ENCODE measurements at places on chromosomes 16 and 17.

- no peak for DNase-seq
Measured at GRCh38 chr16:79071424-79071823, 529.1 kb downstream of the MAF start.

- no peak for DNase-seq
Measured at GRCh38 chr16:56048425-56049105, 142.7 kb upstream of the GNAO1 start.

DNA sequence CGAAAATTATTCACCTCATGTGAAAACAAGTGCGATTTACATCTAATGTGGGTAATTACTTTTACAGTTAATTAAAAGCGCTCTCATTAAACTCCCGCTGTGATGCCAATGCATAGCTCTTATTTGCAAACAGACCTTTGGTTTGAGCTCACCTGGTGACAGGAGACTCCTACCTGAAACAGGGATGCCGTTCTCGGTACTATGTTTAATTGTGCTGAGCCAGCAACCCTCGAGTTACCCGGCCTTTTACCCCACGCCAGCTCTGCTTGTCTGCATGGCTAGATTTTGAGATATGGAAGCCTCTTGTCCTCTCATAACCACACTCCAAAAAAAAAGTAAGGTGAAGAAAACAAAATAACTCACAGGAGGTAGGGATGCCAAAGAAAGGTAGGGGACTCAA, 690.4 kb upstream of the RBFOX1 start:
- no peak for DNase-seq

DNA sequence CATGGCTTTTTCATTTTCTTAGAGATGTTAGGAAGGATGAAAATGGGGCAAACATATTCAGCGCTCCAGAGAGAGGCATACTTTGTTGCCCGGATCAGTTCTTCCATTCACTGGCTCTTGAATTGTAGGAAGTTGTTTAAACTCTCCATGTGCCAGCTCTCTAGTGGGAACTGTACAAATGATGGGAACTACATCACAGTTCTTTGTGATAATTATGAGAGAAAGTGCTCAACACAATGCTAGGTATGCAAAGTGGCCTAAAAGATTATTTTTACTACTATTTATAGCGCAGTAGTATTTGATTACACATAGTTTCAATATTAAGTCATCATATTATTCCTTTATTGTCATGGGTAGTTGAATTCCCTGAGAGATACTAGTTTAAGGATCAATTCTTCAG, 268.5 kb downstream of the RBFOX1 start:
- DNase-seq, result peak; percentile 2

GRCh38 chr17:32894245-32894644, 17.3 kb upstream of the MYO1D start:
- DNase-seq, result no peak

GRCh38 chr17:48625495-48626244, 488 bp downstream of the HOXB9 start:
- no peak for DNase-seq

- DNase-seq, result no peak
Measured at GRCh38 chr17:62662855-62663254, 35.4 kb downstream of the MRC2 start.

- peak; percentile 78 for DNase-seq
Measured at GRCh38 chr17:68053231-68054013, 17.9 kb downstream of the KPNA2 start.

GRCh38 chr17:50944902-50945720, 79.0 kb upstream of the TOB1 start:
- no peak for DNase-seq

GRCh38 chr16:96935-97381, 18.9 kb downstream of the MPG start:
- DNase-seq, result peak; percentile 88

- DNase-seq, result no peak
Measured at GRCh38 chr16:85438981-85439685, 174.0 kb upstream of the GSE1 start.

DNA sequence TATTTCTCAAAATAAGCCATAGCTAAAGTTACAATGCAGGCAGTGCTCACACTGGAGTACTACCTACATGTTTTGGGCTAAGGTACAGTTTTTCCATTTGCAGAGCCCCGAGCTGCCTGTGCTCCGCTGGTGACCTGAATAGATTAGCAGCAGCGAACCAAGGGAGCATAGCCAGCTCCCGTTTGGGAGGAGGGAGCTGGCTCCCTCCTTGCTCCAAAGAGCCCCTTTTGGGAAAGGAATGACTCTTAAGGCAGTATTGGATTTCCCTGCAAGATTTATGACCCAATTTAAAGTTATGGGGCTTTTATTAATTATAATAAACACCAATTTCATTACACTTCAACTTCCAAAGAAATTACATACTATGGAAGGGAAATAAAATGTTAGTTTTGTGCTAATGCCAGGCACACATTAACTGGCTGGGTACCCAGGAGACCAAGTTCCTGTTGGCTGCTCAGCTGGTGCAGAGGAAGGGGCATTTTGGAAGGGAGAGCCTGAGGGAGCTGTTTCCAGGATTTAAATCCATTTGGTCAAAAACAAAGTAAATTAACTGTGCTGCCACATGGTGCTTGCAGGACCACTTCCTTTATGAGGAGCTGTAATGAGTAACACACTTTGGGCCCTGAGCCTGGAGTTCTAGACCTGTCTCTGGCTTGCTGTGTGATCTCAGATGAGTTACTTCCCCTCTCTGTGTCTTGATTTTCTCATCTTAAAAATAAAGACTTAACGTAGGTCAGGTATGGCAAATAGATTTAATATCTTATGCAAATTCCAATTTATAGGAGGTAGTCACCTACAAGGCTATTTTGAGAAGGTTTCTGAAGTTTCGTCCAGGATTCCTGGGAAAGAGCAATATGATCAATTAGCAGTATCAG, 362.1 kb upstream of the CCL2 start:
- DNase-seq, result no peak

DNA sequence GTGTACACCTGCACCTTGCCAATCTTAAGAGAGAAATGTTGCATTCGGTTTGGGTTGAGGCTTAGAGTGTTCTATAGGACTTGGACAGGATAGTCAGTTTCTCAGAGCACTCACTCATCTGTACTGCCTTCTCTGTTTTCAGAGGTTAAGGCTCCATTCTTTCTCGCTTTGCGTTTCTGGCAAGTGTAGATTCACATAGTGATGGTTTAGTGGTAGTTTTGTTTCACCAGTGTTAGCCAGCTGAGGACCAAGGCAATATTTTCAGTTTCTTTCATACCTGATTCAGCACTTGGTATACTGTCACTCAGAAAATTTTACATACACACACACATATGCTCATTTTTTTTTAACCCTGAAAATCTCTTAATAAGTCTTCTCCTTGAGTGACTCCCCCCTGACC, 1.3 kb downstream of the ATXN1L start:
- no peak for DNase-seq

DNA sequence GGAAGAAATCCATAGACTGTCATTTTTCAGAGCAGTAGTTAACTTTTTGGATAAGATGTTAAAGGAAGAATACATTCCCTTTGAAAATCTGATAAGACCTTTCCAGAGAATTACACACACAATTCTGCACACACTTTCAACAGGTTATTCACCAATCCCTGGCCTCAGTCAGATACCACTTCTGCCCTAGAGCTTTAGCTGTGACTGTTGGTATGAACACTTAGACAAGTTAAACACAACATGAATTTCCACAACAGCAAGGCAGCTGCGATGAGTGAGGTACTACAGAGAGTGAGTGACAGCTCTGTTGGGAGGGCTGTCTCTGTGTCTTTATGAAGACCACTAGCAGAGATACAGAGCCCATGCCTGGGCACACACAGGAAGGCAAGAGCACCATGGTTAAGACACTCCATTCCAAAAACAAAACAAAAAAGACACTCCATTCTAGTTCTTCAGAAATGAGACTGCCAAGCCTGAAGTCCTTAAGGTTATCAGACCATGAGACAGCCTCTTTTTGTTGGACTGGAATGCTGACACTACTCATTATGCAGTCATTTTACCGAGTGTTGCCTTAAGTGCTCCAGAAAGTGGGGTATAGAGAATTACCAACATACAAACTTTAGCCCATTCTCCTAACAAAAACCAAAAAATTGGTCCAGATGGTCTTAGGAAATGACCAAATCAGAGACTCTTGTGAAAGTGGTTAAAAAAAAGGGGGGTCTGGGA, 42.4 kb downstream of the TOM1L2 start:
- DNase-seq, result no peak

GRCh38 chr17:21228111-21228510, 14.2 kb upstream of the TMEM11 start:
- no peak for DNase-seq

DNA sequence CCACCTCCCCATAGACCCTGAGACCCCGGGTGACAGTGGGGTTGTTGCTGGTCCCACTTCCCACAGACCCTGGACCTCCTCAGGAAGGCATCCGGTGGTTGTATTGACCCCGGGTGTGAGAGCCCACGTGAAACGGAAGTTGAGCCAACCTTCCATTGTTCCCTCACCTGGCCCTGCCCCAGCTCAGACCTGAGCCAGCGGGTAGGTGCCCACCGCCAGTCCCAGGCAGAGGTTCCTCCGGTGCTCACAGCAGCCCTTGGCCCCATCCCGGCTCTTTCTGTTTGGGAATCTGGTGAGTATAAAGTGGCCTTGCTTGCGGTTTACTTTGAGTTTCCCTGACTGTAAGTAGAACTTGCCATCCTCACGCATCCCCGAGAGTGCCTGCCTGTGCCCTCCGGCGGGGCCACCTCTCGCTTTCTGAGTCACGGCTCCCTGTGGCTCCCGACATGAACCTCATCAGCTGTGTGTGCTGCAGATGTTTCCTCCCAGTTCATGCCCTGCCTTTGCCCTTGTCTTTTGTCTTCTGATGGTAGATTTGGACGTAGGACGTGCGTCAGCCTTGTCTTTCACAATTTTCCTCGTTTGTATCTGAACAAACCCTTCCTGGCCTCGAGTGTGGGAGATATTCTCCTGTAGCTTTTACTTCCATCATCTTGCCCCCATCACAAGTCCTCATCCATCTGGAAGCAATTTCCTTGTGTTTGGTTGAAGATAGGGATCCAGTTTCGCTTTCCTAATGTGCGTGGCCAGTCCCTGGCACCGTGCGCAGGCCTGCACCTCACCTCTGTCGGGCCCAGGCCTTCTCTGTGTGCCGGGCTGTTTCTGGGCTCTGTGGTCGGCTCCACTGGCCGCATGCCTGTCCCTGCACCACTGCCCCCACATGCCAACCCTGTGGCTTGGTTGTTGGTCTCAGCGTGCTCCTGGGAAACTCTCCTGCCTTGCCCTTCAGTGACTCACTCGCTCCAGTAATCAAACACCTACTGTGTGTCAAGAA, 76.0 kb downstream of the METRNL start:
- peak; percentile 82 for DNase-seq

GRCh38 chr16:47371271-47372014, 89.4 kb downstream of the ITFG1 start:
- DNase-seq, result no peak

- DNase-seq, result no peak
Measured at GRCh38 chr16:8798535-8799157, 1.0 kb downstream of the PMM2 start.
